Umbilical cord (tissue), 2 donors: ENCODE measurements at places on chromosomes 3 and 15. TPM values are rescaled to one million over a fixed set of nuclear protein-coding genes. Genes with fewer than 3 reads are reported as not detected.

- DNase-seq = peak; percentile 60
These were observed 335.6 kb downstream of the NLGN1 start for GRCh38 chr3:173733029-173733652.

SEMA3B gene
- total RNA-seq = 29.4 TPM

PTX3 gene
- 33.0 TPM for total RNA-seq

- DNase-seq = no peak
These were observed 97.9 kb upstream of the NANOGP8 start for GRCh38 chr15:35182841-35183479.

IGDCC3 gene
- 2.6 TPM for total RNA-seq

PGBD4 gene
- total RNA-seq = 3.9 TPM
